Breast epithelium (tissue), 4 donors: ENCODE measurements at places on chromosomes 4 and X.

GRCh38 chrX:131365766-131366165 is 76.7 kb upstream of the IGSF1 start:
- no peak overlapping the region for H3K4me3 ChIP-seq
- H3K27me3 ChIP-seq = no peaks in the 10 kb centered on the region
- no peak overlapping the region for H3K27ac ChIP-seq
- no peaks in the 10 kb centered on the region for H3K4me1 ChIP-seq
- no peak for DNase-seq
- H3K36me3 ChIP-seq = no peaks in the 10 kb centered on the region

DNA sequence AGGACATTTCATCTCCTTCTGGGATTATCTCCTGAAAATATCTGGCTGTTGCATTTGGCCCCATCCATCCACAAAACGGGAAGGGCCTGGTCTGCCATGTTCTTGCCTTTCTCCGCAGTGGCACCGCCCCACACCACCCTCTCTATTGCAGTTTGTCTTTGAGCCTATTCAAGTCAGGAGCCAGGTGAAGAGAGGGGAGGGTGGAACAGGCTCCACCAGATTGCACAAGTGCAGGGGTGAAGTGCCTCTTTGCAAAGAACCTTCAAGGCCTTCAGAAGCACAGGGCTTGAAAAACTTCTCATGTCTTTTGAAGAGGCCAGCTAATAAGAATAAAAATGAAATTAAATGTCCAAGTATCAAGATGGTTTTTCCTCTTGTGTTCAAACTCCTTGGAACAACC is 28.7 kb downstream of the RS1 start:
- H3K36me3 ChIP-seq = no peaks in the 10 kb centered on the region
- H3K4me3 ChIP-seq = no peak overlapping the region
- H3K4me1 ChIP-seq = no peaks in the 10 kb centered on the region
- no peak overlapping the region for H3K27ac ChIP-seq
- DNase-seq = no peak
- H3K27me3 ChIP-seq = peaks cover 18% of the 10 kb centered on the region

GRCh38 chr4:186554914-186555827 is at the start of gene MTNR1A:
TSS of gene MTNR1A (minus strand) at chr4:186555567. CDS start at chr4:186555365, 202 bp downstream.
- no peaks in the 10 kb centered on the region for H3K4me1 ChIP-seq
- H3K27ac ChIP-seq = no peak within 1 kb of the TSS
- H3K36me3 ChIP-seq = no peaks in the 10 kb centered on the region
- peak within 1 kb of the TSS; percentile 20 for H3K4me3 ChIP-seq

- no peak overlapping the region for H3K4me3 ChIP-seq
- peaks cover 20% of the 10 kb centered on the region for H3K4me1 ChIP-seq
- DNase-seq = peak; percentile 48
- no peaks in the 10 kb centered on the region for H3K27me3 ChIP-seq
Observed at GRCh38 chr4:1055721-1056590, 44.5 kb downstream of the FGFRL1 start.

GRCh38 chrX:107709266-107709806 is 66.3 kb downstream of the TSC22D3 start:
- H3K27me3 ChIP-seq = peaks cover 40% of the 10 kb centered on the region
- H3K27ac ChIP-seq = no peak overlapping the region

DNA sequence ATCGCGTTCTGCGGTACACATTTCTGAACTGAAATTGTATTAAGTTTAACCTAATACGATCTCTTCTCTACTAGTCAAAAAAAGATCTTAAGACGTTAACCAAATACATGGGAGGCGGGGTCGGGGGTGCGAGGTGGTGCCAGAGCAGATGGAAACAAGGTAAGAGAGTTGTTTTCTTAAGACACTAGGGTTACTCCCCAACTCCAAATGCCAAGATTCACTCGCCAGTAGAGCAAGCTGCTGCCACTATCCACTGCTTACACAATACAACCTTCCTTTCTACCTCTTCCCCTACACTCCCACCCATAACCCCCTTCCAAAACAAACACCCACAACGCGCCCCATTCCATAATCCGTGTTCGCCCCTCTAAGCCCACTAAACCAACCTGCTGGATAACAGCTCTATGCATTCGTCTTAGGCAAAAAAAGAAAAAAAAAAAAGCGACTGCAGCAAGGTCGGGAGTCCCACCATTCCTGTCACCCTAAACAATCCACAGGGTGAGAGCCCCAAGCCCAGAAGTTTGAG is 1.3 kb downstream of the LCORL start:
- no peaks in the 10 kb centered on the region for H3K36me3 ChIP-seq
- H3K4me3 ChIP-seq = peak overlapping the region; percentile 94
- no peaks in the 10 kb centered on the region for H3K27me3 ChIP-seq
- no peaks in the 10 kb centered on the region for H3K4me1 ChIP-seq
